ENCODE measurements at places on chromosomes 7 and 10. TPM values are rescaled to one million over a fixed set of nuclear protein-coding genes. Genes with fewer than 3 reads are reported as not detected.
A peak's percentile ranks its signal among the peaks of the same experiment; 100 is the strongest.

GRCh38 chr10:61354401-61354975 is 98.7 kb downstream of the TMEM26 start:
- no peak for DNase-seq

GRCh38 chr10:14723052-14723689 is 51.5 kb downstream of the FAM107B start:
- no peak for DNase-seq

GRCh38 chr10:84966708-84967441 is 638.5 kb downstream of the CCSER2 start:
- no peak for DNase-seq

DNA sequence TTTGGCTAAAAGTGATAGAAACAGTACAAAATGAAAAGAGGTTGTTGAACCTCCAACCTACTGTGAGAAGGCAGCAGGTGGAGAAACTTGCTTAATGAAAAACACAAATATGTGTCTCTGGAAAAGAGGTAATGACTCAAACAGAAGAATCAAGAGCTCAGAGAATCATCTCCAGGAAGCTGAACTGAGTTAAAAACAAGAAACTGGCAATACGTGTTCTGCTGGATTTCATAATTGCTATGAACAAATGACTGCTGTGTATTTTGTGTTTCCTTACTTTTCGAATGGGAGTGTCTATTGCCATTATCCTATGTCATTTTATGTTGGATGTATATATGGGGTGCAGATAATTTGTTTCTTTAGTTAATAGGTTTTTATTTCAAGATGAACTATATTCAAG is 401.1 kb downstream of the DGKB start:
- DNase-seq = no peak

DNA sequence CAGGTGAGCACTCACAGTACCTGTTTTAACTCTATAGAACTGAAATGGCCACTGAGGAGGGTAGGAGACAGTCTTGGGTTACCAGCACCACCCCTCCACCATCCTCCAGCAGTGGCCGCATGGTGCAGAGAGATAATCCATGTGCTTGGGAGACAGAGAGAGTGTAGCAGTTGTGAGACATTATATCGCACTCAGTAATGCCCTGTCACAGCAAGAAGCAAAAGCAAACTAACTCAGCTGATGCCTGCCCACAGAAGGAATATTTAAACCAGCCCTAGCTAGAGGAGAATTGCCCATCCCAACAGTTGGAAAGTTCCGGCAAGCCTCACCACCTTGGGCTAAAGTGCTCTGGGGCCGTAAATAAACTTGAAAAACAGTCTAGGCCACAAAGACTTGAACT is 58.8 kb upstream of the HBP1 start:
- no peak for DNase-seq

GRCh38 chr10:13003004-13003403 is 1.5 kb upstream of the CCDC3 start:
- no peak for DNase-seq

C10orf53 gene
- total RNA-seq = not detected

DNA sequence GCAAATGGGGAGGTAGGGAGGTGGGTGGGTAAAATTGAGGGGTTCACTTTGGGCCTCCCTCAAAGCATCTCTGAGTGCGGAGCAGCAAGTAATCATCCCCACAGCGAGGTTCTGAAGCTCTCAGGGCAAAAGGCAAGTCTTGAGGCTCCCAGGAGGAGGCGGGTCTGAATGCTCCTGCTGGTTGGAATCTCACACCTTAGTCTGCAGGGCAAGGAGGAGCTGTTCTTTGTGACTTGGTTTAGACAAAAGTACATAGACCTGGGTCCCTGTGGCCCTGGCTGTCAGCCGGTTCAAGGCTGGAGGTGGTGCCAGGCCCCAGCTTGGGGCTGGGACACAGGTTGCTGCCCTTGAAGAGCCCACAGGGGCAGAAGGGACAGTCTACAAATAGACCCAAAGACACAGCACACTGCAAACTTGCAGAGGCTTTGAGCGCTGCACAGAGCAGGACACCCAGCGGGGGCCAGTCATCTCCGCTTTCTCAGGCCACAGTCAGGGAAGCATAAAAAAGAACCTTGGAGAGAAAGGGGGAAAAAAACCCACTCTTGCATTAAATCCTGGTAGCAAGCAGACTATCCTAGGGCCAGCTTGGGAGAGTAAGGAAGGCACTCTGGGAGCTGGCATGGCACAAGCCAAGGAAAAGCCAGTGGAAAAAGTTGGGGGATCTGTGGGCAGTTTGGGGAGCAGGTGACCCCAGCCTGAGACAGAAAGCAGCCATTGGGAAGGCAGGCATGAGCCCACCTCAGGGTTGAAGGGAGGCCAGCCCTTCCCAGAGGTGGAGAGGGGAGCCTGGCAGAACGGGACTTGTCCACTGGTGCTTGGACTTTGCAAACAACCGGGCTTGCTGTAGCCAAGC is 926 bp upstream of the C10orf71 start:
- no peak for DNase-seq

DNA sequence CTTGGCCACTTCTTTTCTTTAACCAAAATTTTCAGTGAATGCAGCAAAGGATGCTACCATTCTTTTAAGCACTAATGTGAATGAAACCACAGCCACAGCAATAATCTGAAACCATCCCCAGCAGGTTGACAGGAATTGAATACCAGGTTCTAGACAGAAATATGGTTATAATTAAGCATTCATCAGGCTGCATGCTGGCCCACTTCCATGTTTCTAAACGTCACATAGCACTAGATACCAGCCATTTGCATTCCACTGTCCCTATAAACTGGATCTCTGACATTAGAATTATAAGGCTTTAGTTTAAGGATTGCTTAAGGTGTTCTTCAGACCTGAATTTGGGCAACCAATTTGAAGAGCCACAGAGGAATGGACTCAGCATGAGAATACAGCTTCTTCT is 340.8 kb upstream of the KLF6 start:
- DNase-seq = no peak

UNCX gene
- total RNA-seq = not detected

URGCP gene
- total RNA-seq = 22.0 TPM

DNA sequence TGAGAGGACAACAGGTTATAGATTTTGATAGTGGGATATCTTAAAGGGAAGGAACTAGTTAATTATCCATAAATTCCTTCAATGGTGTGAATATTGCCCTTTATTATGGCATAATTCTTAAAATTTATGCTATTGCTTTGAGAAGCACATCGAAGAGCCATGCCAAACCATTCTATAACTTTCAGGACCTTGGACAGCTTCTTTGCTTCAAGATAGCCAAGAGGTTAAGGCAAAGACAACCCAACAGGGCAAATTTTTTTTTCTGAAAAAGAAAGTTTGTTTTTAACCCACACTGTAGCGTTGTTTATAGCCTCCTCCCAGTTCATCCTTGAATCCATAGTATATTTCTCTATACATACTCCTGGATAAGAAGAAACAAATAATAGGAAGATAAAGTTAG is 103.2 kb downstream of the NRG3 start:
- peak; percentile 31 for DNase-seq

DNA sequence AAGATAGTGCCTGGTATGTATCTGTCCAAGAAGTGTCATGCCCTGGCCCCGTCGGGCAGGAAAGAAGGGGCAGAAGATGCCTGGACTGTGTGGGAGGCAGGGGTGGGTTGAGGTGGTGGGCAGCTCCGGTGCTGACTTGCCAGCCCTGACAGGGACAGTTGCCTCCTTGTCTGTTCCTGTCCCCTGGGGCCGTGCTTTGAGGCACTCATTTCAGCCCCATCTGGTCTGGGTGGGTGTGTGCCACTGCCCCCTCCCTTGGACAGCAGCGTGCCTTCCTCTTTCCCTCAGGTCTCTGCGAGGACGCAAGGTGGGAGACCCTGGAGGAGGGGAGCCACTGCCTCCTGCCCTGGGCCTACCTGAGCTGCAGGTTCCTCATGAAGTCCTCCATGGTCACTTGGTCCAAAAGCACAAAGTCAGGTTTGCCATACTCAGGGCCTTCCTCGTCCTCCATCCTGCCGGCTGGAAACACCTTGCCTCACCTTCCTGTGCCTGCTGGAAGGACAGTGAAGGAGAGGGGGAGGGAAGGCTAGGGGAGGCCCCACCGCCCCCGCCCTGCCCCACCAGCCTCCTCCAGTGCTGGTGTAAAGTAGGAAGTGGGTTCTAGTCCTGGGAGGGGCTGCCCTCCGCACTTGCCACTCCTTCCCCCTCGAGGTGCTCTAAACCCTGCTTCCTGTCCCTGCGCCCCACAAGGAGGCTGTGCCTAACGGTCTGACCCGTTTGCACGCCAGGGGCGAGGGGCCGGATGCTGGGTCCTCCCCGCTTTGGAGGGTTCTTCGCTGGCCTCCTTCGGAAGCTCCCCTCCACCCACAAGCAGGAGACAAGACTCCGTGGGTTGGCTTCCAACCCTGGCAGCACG is at the start of gene MYO1G:
TSS of gene MYO1G (minus strand) at position 505 of the 856 bp plus-strand sequence. CDS start at position 451, 54 bp downstream.
- no peak for DNase-seq

DNA sequence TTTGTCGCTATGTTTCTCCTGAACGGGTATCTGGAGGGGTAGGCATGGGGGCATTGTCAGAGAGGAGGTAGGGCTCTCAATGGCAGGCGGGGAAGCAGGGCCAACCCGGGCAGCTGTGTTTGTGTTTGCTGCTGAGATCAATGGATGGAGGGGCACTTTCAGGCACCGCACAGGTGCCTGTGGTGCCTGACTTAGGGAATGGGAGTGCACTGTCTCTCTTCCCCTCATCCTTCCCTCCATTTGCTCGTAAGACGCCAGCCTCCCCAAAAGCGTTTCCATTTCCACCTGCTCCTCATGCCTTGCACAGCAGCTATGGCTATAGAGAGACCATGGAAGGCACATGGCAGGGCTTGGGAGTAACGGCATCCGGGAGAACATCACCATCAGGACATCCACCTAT is 615.9 kb upstream of the FOXK1 start:
- DNase-seq = no peak

KCNIP2 gene
- total RNA-seq = 0.20 TPM

All from Caki2 (cell line).